ENCODE measurements at places on chromosomes 12 and 14.

DNA sequence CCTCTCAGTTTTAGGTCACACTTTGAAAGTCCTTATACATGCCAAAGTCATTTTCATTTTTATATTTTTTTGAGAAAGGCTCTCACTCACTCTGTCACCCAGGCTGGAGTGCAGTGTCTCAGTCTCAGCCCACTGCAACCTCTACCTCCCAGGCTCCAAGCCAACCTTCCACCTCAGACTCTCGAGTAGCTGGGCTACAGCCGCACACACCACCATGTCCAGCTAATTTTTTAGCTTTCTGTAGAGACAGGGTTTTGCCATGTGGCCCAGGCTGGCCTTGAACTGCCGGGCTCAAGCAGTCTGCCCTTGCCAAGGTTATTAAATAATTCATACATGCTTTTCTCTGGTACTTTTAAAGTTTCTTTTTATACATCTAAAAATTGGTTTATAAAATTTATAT is 166.0 kb downstream of the ERC1 start:
- no peak for DNase-seq

- no peak for DNase-seq
Observed at GRCh38 chr14:101567252-101567651, 6.0 kb downstream of the DIO3 start.

DNA sequence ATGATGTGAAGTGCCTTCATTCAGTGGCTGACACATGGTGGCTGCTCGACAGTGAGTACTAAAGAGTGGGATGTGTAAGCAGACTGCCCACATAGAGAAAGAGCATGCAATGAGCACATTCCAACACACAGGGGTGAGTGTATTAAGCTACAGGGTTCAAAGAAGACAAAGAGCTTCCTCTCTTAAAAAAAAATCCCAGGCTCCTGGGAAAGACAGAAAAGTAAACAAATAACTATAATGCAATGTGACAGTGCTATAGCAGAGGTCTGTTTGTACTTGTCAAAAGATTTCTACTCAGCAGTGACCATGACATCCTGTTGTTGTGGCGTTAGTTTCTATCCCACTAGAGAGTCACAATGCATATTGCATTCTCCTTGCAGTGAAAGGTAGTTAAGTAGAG is 12.4 kb upstream of the PCNX1 start:
- no peak for DNase-seq

GRCh38 chr12:124369055-124369826 is 74.3 kb downstream of the RFLNA start:
- DNase-seq, result no peak

- DNase-seq, result no peak
Observed at GRCh38 chr12:16581416-16581815, 24.5 kb downstream of the LMO3 start.

DNA sequence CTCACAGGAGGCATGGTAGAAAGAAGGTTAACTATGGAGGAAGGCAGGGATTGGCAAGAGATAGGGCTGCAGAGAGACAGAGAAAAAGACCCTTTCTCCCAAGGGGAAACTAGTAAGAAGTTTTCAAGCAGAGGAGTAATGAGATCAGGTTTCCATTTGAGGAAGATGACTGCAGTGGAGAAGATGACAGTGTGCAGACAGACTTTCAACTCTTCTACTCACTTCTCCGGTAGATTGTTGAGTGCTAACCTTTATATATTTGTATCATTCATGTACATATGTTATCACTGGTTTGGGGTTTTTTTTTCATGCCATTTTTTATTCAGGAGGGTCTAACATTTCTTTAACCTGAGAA is 5.9 kb upstream of the B3GNT4 start:
- no peak for DNase-seq

GRCh38 chr14:104185916-104186495 is 47.6 kb downstream of the KIF26A start:
- no peak for DNase-seq

- DNase-seq, result no peak
Observed at GRCh38 chr14:52042371-52043289, 26.2 kb downstream of the NID2 start.

GRCh38 chr12:108270035-108270848 is 68.9 kb downstream of the CMKLR1 start:
- DNase-seq, result no peak

DNA sequence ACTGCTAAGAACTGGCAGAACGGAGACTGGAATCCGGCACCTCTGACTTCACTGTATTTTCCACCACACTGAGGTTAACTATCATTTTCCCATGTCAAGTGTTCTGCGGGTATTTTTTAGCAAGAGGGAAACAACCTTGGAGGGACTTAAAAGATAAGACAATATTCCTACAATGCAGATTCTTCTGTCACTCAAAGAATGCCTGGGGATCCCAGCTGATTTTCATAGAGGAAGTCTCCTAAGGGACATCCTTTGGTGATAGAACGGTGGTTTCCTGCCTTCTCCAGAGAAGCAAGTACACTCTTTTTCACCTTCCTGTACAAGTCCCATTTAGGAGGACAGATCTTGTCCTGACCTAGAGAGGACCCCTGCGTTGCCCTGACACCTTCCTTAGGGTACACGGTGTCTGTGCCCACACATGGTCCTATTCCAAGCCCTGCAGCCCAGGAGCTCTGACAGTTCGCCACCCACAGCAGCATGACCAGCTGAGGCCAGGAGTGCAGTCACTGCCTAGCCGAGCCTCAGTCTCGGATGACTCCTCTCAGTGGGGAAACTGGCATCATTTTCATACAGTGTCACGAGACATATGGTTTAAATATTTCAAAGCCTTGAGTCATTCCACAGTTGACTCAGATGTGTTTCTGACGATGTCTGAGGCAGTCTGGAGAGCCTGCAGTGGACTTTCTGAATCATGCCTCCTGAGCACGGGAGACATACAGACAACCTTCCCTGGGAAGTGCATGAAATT is 181.3 kb upstream of the FKBP4 start:
- no peak for DNase-seq

- DNase-seq, result no peak
Observed at GRCh38 chr14:53630336-53630735, 326.3 kb downstream of the BMP4 start.

- no peak for DNase-seq
Observed at GRCh38 chr12:65695113-65695865, 129.0 kb upstream of the HMGA2 start.

- no peak for DNase-seq
Observed at GRCh38 chr14:81868172-81868571, 334.5 kb upstream of the SEL1L start.

DNA sequence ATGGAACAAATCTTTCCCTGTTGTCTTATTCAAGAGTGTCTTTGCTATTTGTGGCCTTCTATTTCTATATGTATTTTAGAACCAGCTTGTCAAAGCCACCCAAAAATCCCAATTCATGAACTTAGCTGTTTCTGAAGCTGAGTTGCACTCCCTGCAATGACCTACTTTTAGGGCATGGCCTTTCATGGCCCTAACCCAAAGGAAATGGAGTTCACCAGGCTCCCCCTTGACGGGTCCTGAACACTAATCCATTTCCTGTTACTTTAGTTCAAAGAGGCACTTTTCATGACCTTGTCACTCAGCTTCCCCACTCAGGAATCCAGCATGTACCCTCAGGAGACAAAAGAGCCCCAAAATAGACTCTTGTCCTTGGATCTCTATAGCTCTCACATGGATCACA is 7.6 kb downstream of the TMED8 start:
- no peak for DNase-seq

- no peak for DNase-seq
Observed at GRCh38 chr12:12734054-12734453, 16.9 kb downstream of the CDKN1B start.

DNA sequence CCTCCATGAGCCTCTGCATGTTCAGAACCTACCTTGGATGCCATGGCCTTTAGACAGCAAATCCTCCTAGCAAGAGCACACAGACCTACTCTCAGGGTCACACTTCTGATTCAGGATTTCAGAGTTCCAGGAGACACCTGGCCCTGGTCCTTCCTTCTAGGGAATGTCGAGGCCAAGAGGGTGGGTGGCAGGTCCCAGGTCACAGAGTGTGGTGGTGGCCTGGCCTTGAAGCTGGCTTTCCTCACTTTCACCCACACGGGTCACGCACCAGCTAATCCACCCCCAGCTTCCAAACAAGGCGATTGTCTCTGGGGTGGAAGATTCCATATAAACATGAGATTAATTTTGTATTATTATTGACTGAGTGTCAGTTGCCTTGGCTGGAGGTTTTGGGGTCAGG is 328.3 kb upstream of the RTL1 start:
- no peak for DNase-seq

GRCh38 chr12:111320258-111321050 is 48.4 kb downstream of the PHETA1 start:
- no peak for DNase-seq

- DNase-seq, result no peak
Observed at GRCh38 chr14:23361320-23361719, 3.7 kb downstream of the EFS start.

GRCh38 chr12:13937735-13938134 is 43.7 kb downstream of the GRIN2B start:
- DNase-seq, result no peak

DNA sequence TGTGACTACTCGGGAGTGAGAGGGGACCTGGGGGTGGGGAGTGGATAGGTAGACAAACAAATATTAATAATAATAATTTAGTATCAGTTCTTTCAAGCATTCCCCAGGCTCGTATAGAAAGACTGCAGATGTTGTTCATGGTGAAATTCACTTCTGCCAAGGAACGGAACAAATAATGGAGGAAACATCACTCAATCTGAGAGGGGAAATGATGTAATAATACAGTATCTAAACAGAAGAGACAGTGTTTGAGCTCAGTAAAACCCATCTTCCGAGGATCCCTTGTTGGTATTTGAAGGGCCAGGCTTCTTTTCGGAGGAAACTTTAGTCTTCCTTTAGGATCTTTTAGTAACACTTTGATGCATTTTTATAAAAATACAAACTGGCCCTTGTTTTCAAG is 114.2 kb downstream of the KCNK10 start:
- no peak for DNase-seq

DNA sequence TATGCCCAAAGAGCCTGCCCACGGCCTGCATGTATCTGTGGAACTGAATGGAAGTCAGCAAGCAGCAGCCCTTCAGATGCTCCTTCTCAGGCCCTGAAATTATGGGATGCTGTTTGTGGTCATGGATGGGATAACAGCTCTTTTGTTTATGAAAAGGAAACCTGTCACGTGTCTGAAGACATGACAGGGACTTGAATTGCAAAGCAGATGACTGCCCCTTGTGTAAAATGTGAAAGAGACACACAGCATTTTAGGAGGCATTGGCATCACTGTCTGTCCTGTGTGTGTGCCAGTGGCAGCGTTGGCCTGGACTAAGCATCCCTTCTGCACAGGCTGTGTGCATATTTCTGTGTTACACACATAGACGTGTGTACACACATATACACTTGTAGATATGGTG is 192.1 kb downstream of the VRK1 start:
- DNase-seq, result no peak

- no peak for DNase-seq
Observed at GRCh38 chr12:2745655-2746054, 49.1 kb upstream of the FKBP4 start.

DNA sequence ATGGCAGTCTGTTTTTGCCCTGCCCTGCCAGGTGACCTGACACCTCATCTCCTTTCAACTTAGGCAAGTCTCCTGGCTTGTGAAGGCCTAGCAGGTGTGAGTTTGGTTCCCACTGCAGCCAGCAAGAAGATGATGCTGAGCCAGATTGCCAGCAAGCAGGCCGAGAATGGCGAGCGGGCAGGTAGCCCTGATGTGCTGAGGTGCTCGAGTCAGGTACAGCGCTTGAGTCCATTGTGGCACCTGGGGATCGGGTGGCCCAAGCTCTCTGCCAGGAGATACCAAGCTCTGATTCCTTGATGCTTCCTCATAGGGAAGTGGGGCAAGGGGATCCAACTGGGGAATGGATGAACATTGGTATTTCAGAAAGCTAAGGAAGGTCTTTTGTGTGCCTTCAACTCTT is 4.1 kb upstream of the CSAD start:
- no peak for DNase-seq

DNA sequence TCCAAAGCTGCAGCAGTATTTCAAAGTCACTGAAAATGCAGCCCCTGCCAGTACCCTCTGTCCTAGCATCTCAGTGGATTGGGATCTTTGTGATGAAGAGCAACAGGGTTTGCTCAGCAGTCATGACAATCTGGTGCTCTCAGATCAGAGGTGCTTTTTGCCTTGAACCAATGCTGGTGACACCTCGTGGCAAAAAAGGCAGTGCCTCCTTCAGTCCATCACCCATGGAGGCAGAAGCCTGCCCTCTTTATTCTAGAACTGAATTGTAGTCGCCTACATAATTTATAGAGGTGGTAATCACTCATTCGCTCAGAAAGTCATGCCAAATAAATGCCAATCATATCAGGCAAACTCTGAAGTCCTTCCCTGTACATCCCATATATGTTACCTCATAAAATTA is 126.0 kb upstream of the VRK1 start:
- DNase-seq, result no peak

DNA sequence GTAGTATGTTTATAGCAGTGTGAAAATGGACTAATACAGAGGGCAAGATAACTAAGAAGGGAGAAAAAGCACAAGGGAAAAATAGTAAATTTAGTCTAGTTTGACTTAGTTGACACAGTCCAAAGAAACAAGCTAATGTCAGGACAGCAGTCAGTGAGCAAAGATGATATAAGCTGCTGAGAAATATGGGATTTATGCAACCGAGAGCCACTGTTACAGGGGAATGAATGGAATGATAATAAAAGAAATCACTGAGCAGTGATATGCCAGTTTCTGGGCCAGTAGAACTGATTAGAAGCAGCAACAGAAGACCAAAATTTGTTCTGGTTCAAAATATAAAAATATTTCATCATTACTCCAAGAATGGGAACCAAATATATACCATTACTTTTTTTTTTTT is 60.1 kb downstream of the R3HDM2 start:
- DNase-seq, result no peak

DNA sequence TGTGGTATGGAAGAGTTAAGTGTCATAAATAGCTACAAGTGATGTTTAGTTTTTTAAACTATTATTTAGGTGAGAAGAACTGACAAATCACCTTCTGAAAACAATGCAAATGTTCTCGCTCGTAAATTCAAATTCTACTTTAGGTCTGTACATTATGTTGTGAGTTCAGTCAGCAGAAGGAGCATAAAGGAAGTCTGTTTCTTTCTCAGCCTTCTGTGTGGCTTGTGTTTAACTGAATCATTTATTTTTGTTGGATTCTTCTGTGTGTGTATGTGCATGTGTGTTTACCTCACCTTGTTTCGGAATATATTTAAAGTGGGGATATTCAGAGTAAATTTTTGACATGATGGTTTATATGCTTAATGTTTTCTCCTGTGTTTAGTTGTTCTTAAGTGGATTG is 285.9 kb downstream of the TMTC2 start:
- DNase-seq, result no peak

GRCh38 chr14:51735851-51736250 is 84.1 kb downstream of the FRMD6 start:
- no peak for DNase-seq

- no peak for DNase-seq
Observed at GRCh38 chr12:5488626-5488955, 56.7 kb downstream of the NTF3 start.

- no peak for DNase-seq
Observed at GRCh38 chr12:66154776-66155175, 15.0 kb downstream of the TMBIM4 start.

- DNase-seq, result no peak
Observed at GRCh38 chr12:93645702-93646101, 31.5 kb upstream of the CRADD start.
